DMS 273 treated with DMSO at 0.1 percent for 48 hours (cell line): ENCODE measurements at places on chromosomes 7 and 10.

- no peak for DNase-seq
Measured at GRCh38 chr7:100570954-100571828, 2.5 kb downstream of the SAP25 start.

- DNase-seq: no peak
Measured at GRCh38 chr10:102421507-102421756, 796 bp downstream of the FBXL15 start.

- DNase-seq: no peak
Measured at GRCh38 chr7:22229148-22229547, 127.8 kb downstream of the RAPGEF5 start.

- DNase-seq: peak; percentile 94
Measured at GRCh38 chr7:40315277-40315676, 180.5 kb downstream of the SUGCT start.

DNA sequence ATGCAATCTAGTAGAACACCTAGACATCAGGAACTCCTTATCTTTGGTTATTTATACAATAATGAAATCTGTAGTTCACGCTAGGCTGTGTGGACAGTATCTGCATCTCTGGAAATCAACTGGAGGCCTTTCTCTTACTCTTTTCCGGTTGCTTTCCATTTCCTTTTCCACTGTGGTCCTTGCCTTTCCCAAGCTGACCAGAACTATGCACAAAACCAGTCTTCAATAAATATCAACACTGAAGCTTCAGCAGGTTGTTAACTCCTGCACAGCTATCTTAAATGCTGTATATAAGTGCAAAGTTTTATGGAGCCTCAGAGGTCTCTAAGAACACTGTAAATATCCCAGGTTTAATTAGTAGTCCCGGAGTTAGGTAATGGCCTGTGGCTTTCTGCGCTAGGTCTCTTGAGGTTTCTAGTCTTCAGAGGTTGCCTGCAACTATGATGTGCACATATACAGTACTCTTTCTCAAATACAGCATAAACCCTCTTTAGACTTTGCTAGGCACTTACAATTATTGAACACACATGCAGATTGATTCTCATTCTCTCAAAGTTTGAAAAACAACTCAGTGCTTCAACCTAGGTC, 2.4 kb downstream of the KLLN start:
- no peak for DNase-seq

GRCh38 chr7:32694182-32694581, 197.4 kb downstream of the KBTBD2 start:
- no peak for DNase-seq

DNA sequence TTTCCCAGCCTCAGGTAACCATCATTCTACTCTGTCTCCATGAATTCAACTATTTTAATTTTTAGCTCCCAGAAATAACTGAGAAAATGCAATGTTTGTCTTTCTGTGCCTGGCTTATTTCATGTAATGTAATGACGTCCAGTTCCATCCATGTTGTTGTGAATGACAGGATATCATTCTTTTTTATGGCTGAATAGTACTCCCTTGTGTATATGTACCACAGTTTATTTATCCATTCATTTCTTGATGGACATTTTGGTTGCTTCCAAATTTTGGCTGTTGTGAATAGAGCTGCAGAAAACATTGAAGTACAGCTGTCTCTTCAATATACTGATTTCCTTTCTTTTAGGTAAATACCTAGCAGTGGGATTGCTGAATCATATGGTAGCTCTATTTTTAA, 10.5 kb downstream of the ATRNL1 start:
- no peak for DNase-seq

DNA sequence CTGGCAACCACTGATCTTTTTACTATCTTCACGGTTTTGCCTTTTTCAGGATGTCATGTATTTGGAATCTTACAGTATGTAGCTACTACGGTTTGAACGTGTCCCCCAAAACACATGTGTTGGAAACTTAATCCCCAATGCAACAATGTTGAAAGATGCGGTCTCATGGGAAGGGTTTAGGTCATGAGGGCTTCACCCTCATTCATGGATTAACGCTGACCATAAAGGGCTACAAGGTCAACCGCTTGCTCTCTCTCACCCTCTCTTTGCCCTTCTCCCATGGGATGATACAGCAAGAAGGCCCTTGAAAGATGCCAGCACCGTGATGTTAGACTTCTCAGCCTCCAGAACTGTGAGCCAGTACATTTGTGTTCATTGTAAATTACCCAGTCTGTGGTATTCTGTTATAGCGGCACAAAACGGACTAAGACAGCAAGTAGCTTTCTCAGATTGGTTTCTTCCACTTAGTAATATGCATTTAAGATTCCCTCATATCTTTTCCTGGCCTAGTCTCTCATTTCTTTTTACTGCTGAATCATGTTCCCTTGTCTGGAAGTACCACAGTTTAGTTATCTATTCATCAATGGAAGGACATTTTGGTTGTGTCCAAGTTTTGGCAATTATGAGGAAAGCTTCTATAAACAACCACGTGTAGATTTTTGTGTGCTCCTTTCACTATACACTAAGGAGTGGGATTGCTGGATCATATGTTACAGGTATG, 3.0 kb upstream of the CRYGN start:
- no peak for DNase-seq
